ENCODE measurements at places on chromosomes 7 and 10.

DNA sequence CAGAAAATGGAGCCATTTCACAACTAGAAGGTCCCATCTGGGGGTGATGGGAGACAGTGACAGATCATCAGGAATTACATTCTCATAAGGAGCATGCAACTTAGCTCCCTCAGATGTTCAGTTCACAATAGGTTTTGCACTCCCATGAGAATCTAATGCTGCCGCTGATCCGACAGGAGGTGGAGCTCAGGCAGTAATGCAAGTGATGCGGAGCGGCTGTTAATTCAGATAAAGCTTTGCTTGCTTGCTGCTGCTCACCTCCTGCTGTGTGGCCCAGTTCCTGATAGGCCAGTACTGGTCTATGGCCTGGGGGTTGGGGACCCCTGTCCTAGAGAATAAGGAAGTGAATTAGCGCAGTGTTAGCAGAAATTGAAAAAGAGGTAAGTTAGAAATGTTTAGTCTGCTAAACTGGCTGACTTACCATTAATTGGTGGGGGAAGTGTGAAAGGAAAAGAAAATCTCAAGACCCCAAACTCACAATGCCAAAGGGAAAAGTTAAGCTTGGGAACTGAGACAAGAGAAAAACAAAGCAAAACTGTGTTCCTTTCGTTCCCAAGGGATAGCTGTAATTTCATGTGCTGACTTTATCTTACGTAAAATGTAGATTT is 76.4 kb downstream of the LYZL2 start:
- no peak for DNase-seq

- DNase-seq = no peak
These were observed 20.2 kb upstream of the FRA10AC1 start for GRCh38 chr10:93722550-93722949.

DNA sequence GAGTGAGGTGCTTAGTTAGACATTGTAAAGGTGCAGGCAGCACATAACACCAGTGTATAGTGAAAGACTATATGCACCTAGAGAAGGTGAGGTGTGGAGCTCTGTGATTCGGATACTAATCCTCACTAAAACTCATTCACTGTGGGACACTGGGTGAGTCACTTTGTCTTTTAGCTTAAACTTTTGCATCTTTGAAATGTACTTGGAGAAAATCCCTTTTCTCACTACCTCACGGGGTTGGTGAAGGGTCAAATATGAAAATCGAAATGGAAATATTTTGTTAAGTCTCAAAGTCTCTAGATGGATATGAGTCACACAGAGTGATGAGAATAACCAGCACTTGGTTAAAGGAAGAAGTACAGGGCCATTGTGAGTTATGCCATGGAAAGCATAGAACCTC is 38.0 kb downstream of the MDFIC start:
- DNase-seq = no peak

GRCh38 chr10:31069411-31069810 is 37.7 kb upstream of the ZNF438 start:
- DNase-seq = no peak

GRCh38 chr7:132464740-132465139 is 111.5 kb downstream of the PLXNA4 start:
- DNase-seq = no peak
